ENCODE measurements at places on chromosomes 16 and 17.

GRCh38 chr17:40944531-40944930 is 7.1 kb upstream of the KRT23 start:
- DNase-seq = no peak

- no peak for DNase-seq
Observed at GRCh38 chr16:69848637-69849545, 86.8 kb downstream of the WWP2 start.

DNA sequence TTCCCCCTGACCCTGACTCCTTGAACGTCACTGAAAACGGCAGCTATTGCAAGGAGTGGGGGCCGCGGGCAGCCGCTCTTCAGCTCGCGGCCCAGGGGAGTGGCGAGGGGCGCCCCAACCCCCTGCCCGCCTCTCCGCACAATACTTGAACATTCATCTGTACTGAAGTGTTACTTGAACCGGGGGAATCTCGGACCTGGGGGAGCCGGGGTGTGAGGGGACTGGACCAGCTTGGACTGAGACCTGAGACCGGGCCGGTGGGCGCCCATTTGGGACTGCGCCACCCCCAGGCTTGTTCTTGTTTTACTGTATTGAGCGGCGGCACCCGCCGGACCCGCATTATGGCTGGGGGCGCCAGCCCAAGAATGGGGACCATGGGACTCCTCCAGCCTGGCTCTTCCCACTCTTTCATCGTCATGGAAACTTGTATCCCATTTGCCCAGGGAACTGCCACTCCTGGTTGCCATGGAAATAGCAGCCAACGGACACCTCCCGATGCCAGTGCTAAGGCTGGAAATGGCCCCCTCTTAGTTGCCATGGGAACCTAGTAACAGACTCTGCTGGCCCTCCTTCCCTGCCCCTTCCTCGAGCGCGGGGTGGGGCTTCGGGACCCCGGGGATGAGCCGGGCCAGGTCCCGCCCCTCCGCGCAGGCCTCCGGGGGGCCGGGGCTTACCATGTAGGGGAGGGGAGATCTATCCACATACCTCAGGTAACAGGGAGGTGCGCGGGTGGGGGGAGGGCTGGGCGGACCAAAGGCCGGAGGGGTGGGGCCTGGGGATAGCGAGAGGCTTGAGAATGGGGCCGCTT is 805 bp upstream of the ORAI3 start:
- DNase-seq = no peak

GRCh38 chr17:77304746-77305473 is 164.1 kb downstream of the SEC14L1 start:
- no peak for DNase-seq

- peak; percentile 65 for DNase-seq
Observed at GRCh38 chr16:2473999-2474876, 689 bp upstream of the TBC1D24 start.

DNA sequence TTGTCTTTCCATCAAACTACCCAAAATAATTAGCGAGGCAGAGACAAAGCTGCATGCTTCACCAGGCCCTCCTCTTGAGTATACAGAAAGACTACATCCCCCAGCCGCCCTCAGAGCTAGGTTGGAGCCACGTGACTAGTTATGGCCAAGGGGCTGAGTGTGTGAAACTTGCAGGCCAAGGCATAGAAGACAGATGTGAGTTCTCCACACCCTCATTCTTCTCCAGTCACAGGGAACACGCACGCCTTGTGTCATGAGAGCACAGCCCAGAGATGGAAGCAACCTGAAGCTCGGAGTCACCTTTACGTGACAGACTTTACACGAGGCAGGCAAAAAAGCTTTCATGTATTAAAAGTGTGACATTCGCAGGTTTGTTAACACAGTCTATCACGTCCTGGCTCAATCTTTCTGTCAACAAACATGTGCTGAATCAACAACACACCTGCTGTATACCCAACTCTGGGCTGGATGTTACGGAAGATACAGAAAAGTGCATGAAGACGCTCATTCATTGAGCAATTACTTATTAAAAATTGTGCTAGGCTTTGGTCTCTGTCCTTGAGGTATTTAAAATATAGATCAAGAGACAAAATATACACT is 38.3 kb downstream of the STX8 start:
- no peak for DNase-seq

- DNase-seq = no peak
Observed at GRCh38 chr16:50956637-50957036, 194.4 kb downstream of the SALL1 start.

DNA sequence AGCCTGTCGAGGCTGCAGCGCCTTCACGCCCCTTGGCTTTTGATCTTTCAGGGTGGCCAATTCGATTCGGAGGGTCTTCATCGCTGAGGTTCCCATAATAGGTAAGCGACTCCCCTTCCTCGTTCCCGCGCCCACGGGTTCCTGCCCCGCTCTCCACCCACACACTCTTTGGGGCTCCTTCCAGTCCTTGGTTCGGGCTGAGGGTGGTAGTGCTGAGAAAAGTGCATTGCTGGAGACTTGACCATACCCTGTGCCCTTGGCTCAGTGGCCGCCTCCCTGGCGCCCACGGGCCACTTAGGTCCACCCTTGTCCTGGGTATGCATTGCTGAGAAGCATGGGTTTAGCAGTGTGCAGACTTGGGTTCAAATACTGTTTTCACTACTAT is 491 bp downstream of the POLR2C start:
- DNase-seq = no peak

DNA sequence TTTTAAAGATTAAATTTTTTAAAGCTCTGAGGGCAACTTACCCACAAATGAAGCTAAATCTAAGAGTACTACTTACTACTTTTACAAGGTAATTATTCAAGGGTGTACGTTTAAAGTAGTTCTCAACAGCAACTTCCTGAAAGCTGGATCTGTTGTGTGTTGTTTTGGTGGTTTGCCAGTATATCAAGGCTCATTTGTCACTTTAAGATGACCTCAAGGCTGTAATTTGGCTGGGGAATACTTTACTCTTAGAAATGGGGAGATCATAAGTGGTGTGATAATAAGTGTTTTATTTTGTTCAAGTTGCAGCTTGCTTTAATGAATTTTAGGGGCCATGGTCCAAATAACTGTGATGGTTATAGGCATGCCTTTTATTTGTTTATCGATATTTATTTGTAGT is 30.4 kb downstream of the AP2B1 start:
- no peak for DNase-seq

DNA sequence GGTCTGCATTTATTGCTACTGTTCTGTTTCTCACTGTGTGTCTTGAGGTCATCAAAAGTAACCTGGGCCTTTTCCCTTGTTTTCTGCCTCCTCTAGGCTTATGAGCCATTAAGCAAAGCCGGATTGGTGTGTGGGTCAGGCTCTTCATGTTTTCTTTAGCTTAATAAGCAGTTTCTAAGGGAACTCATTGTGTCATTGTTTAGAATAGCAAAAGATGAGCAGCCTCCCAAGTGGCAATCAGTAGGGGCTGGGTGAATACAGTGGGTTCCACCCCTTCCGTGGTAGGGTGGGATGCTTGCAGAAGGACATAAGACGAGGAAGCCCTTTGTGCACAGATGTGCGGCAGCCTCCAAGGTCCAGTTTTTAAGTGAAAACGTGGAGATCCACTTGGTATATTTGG is 34.5 kb downstream of the ABCC1 start:
- no peak for DNase-seq

DNA sequence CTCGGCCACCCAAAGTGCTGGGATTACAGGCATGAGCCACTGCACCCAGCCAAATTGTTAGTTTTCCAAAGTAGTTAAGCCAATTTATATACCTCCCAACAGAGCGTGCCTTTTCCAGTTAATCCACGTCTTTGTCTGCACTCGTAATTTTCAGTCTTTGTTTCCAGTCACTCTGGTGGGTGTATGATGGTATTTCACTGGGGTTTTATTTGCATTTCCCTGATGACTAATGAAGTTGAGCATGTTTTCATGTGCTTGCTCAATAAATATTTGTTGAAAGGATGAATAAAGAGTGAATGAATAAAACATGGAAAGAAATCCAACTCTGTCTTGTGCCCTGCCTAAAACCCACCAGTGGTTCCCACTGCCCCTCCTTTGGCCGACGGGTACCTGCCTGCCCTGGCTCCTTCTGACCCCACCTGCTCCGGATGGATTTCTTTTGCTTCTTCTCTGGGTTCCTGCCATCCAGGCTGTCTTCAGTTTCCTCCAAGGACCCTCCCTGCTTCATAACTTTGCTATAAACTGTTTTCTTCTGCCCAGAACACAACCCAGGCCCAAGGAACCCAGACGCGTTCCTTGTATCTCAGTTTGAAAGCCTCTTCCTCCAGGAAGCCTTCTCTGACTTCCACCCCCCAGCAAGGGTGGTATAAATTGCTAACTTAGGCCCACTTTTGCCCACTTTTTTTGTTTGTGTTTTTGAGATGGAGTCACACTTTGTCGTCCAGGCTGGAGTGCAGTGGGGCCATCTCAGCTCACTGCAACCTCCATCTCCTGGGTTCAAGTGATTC is 3.0 kb upstream of the ABCC1 start:
- DNase-seq = no peak

GRCh38 chr17:46768540-46768870 is 50.0 kb downstream of the WNT3 start:
- DNase-seq = no peak

- DNase-seq = peak; percentile 64
Observed at GRCh38 chr17:45353043-45353442, 36.2 kb upstream of the MAP3K14 start.

- DNase-seq = no peak
Observed at GRCh38 chr17:47995241-47995935, 24.5 kb downstream of the CDK5RAP3 start.

DNA sequence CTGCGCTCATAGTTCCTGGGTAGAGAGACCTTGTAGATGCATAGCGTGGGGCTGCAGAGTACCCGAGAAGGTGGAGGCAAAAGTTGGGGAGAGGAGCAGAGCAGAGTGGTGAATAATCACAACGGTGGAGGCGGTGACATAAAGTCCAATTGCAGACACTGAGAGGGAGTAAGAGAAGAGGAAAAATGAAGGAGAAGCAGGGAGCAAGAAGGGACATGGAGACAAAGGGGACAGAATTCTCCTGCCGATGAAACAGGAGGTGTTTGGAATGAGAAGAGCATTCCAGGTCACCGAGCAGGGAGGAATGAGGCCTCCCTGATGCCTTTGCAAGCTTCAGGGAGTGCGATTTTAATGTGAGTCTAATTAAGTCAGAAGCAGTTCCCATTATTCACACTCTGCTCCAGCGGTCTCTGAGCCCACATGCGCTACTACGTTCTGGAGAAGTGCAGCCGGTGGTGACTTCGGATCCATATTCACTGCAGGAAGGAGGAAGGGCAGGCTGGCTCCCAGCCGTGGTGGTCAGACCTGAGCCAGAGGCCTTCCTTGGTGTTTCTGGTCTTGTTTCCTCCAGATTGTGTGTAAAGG is 108.0 kb upstream of the DNAH9 start:
- no peak for DNase-seq

DNA sequence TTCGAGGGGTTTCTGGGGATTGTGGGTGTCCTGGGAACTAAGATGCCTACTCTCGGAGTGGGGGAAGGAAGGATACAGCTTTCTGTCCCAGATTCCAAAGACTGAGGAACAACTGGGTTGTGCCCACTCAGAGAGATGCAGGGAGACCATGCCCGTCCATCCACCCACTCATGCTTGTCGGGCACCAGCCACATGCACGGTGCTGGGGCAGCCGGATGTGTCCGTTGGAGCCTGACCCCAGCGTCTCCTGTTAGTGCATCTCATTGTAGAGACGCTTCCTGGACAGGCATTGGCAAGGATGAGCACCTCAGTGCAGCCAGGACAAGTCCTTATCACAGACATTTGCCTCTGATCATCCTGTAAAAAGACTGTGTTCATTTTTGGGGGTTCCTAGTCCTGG is 58.1 kb downstream of the METRNL start:
- DNase-seq = no peak

GRCh38 chr17:36703860-36704266 is 102.5 kb downstream of the MRM1 start:
- DNase-seq = peak; percentile 49

- DNase-seq = no peak
Observed at GRCh38 chr16:52963212-52963854, 89.4 kb downstream of the CHD9NB start.

DNA sequence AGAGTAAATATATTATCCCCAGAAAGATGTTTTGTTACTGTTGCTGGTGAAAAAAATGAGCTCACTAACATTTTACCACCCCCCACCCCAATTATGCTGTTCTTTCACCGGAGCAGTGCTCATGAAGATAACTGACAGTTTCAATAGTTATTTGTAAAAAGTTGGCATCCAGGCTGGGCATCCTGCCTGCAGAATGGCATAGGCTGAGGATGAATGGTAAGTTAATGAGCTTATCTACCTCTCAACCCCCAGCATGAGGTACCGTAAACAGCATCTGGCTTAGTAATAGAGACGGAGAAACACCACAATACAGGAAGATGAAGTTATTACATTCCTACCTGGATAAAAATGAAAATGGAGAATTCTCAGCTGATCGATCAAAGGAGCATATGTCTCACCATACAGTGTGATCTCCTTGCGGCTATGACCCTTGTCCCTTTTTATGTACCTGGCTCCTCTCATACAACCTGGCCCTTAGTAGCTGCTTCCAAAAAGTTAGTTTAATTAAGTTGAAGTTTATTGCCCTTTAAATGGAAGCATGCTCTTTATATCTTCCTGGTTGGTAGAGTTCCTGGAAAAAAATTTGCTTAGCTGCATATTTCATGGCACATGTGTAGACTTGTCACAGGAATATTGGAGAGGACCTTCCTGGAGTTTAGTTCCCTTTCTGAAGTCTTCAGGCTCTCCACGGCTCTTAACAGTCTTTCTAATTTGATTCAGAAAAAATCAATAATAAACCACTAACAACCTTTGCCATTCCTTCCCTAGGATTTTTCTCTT is 61.2 kb upstream of the MPHOSPH6 start:
- DNase-seq = no peak

DNA sequence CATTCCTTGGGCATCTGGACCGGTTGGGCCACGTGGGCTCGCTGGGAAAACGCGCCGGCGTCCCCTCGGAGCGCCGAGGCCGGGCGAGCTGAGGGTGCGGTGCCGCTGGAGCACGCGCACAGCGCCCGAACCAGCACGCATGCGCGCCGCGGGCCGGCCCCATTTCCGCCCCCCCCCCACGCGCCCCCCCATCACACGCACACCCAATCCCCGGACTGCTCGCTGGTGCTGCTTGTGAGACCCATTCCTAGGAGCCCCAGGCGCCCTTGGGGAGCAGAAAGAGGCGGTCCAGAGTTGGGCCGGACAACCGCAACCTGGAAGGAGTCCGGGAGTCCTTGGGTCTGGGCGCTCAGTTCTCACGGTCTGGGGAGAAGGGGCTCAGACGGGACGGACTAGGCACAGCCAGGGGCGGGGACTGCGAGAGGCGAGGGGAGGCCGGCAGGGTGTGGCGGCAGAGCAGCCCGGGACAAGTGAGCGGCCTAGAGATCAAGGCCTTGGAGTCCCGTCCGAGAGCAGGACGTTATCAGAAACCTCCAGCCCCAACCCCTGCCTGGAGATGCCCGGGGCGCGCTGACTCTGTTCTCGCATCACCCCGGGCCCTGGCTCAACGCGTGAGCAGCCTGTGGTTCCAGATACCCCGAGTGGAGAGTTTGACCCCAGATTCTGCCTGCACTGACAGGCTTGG is 6.0 kb upstream of the CBX8 start:
- DNase-seq = no peak

Data from activated CD4-positive, alpha-beta T cell treated with anti-CD3 and anti-CD28 coated beads, Interleukin-2, Interleukin-6, amounts not matched to agents 100 ng/mL and 50 ng/mL, durations not matched to agents 16 hours and 8 hours (primary cell).